Right hindlimb (tissue), 1 donor: ENCODE measurements at places on chromosomes 1 and 21.
A peak's percentile ranks its signal among the peaks of the same experiment; 100 is the strongest.

- DNase-seq: no peak
These were observed 33.6 kb downstream of the CAMK1G start for GRCh38 chr1:209617047-209617673.

DNA sequence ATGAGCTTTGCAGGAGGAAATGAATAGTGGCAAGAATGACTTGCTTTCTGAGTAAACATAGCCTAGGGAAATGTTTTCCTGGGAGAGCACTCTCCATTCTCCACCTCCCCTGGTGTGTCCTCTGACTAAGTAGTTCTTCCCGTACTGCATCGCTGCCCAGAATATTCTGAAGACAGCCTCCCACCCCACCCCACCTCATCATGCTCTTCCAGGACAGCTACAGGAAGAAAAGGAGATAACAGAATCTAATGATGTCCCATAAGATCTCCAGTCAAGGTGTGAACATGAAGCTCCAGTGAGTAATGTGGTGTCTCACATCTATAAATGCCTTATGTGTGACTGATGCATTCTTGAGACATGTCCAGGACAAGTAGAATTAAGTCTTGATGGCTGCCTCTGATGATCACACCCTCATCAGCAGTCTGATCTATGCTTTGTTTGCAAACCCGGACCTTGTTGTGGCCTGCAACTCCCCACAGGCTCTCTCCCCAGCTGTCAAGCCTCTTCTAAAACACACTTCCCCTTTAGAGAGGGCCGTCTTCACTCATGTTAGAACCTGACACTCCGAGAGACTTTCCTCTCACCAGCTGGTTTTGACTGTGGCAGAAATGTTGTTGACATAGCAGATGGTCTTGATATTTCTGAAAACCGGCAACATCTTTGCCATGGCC lies 183.0 kb downstream of the CYYR1 start:
- no peak for DNase-seq

DNA sequence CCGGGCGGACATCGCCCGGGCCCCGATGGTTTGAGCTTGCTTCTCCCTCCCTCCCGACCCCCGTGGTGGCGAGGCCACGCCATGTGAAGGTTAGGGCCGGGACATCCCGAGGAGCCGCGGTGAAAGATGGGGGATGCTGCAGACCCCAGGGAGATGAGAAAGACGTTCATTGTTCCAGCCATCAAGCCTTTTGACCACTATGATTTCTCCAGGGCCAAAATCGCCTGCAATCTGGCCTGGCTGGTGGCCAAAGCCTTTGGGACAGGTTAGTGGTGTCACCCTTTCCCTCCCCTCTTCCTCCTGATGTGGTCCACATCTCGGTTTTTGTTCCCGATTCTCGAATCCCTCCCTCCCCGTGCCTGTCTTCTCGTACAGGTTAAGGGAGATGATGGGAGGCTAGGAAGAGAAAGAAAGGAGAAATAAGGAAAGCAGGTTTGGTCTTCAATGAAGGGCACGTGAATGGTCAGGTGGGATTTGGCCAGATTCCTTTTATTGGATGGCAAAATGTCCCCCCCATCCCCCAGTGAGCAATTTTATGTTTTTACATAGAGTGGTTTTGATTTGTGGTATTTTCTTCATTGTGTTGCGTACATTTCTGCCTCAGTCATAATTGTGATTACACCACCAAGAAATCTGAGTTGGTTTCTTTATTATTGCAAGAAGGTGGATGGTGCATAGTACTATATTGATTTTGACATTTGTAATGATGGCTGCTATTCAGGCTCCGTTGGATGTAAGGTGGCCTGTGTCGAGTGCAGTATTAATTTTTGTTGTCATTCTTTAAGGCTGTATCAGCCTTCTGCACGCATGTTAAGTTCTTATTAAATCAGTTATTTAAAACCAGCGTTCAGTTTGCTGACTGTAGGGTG lies 1.2 kb downstream of the CAMSAP2 start:
- no peak for DNase-seq

DNA sequence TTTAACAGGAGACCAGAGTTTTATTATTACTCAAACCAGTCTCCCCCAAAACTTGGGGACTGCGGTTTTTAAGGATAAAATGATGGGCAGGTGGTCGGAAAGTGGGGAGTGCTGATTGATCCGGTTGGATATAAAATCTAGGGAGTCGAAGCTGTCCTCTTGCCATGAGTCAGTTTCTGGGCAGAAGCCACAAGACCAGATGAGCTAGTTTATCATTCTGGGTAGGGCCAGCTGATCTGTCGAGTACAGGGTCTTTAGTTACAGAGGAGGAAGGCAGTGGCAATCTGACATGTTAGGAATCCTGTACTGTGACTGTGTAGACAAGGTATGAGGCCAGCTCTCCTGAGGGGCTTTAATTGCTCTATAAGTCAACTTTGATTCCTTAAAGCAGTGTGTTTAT lies 22.9 kb upstream of the FOXE3 start:
- DNase-seq: no peak

- DNase-seq: no peak
These were observed 71.6 kb downstream of the CDC14A start for GRCh38 chr1:100423832-100424337.

DNA sequence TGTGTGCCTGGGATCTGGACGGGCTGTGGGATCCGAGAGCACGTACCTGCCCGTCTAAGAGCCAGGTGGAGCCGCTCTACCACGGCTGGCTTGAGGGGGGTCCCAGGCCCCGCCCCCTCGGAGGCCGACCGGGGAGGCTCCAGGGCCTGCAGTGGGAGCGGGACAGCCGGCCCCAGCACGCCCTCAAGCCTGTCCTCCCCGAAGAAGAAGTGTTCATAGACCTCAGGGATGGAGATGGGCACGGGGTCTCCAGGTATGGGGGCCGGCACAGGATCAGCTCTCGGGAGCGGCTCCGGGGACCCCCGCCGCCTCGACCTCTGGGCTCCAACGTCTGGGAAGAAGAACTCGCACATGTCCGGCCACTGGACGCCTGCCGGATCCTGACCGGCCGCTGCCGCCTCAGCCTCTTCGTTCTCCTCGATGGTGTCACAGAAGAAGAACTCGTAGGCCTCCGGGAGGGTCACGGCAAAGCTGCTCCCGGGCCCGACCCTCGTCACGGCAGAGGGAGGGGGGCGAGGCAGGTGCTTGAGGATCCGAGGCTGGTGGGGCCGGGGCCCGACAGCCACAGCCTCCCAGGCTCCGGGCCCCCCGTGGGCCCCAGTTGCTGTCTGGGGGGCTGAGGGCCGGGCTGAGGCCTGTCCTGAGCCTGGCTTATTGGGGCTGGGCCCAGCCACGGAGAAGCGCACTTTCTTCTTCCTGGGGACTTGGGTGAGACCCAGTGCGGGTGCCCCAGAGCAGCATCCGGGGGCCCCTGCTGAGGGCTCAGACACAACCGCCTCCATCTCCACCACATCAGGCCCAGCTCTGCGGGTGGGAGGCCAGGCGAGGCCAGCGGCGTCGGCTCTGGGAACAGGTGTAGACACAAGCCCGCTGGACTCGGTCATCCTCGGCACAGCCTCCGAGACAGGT lies 2.8 kb downstream of the PERM1 start:
- peak; percentile 19 for DNase-seq

GRCh38 chr1:20223551-20224419 lies 37.5 kb upstream of the PLA2G2C start:
- DNase-seq: no peak

- DNase-seq: no peak
These were observed 5.9 kb downstream of the YARS1 start for GRCh38 chr1:32811265-32811664.

DNA sequence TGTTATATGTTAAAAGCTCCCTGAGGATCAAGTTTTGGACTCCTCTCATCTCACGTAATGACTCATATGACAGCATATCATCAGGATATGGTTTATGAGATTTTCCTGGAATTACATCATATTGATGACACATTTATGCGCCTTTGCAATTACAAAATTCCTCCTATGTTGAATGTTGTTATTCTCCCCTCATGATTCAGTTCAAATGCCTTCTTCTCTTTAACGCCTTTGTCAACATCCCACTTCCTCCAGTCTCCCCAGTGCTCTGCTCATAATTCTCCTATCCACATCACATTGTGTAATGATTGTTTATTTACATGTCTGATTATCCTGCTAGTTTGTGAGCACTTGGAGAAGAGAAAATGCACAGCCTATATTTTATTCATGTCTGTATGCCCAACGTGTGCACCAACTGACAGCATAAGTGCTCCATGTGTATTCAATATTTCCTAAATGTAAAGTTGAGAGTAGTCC lies 80.9 kb upstream of the BACH1 start:
- DNase-seq: no peak

- no peak for DNase-seq
These were observed 54.2 kb upstream of the PRKACB start for GRCh38 chr1:84089867-84090266.

DNA sequence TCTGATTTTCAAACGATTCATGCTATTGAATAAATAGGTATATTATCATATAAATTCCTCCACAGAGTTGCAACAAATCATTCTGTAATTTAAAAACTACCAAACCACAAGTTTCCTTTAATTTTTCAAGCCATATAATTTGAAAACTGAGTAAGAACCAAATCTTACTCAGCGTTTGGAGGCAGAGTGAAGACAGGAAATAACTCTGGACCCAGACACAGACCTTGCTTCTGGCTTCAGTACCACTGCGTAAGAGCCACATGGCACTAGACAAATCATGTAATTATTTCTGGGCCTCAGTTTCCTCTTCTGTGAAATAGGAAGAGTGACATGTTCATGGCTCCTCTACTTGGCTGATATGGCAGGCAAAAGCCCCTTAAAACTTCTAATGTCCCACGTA lies 82.4 kb downstream of the SMYD2 start:
- no peak for DNase-seq

DNA sequence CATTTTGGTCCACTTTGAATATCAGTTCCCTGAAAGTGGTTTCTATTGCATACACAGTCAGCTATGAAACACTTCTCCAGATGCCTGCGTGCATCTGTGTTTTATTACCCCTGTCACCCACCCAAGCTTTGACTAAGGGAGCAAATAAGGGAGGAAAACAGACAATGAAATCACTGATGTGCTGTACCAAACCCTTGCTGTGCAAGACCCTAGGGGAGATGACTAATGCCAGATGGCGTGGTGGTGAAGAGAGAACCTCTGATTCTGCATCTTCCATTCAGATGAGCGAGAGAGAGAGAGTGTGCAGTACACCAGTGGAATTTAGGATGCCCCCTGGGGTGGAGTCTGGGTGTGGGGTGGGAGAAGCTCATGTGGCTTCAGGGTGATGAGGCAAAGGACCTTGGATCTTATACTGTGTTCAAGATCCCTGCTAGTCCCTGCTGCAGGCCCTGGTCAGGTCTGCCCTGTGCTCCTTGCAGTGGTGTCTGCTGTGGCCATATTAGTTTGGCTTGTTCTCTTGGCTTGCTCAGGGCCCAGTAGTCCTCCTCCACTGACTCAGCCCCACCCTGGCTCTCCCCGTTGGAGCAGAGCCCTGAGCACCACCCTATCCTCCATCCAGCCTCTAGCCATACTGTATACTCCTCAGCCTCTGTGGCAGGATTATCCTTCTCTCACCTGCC lies 18.5 kb downstream of the CLCA1 start:
- DNase-seq: peak; percentile 68

- DNase-seq: no peak
These were observed at the start of gene LCE2A for GRCh38 chr1:152697701-152698600. TSS of gene LCE2A (plus strand) at chr1:152698345. CDS start at chr1:152698902, 557 bp downstream.

DNA sequence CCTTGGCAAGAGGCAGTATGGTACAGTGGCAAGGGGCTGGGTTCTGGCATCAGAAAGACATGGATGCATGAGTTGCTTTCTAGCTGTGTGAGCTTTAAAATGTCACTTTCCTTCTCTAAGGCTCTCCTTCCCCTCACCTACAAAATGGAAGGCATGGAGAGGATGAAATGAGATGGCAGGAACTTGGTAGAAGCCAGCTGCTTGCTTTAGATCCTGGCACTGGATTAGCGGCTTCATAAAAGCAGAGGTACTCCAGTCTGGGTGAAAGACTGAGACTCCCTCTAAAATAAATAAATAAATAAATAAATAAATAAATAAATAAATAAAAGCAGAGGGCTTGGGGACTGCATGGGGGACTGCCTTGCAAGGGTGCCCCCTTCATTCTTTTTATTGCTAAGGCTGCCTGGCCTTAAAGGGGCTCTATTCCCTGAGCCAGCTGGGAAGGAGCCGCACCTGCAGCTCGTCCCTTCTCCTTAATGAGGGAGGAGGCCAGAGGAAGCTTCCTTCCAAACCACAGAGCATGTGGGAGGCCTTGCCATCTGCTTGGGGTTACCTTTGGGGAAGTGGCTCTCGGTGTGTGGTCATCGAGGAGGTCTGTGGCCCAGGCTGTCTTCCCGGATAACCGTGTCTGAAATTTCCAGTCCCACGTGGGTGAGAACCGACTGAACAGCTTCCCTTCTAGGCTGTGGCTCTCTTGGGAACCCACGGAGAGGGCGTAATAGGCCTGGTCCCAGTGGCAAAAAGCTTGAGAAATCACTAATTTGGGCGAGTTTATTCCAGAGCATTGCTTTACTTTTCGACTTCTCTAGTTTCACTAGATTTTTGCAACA lies 2.0 kb upstream of the ATP13A2 start:
- DNase-seq: no peak

DNA sequence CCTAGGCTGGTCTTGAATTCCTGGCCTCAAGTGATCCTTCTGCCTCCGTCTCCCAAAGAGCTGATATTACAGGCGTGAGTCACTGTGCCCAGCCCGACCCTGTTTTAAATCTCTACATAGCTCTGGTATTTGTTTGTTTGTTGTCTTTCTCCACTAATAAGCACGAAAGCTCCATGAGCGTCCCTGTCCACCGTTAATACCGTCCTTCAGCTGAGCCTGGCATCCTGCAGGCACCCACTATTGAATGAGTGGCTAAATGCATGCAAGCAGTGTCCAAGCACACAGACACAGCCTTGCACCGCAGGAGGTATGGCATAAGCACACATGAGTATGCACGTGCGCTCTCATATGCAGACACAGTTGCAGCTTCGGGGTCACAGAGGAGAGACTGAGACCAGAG lies 4.5 kb upstream of the COL16A1 start:
- DNase-seq: no peak

GRCh38 chr1:218556016-218556415 lies 210.9 kb downstream of the TGFB2 start:
- DNase-seq: no peak

GRCh38 chr1:244821134-244821533 lies 14.3 kb upstream of the COX20 start:
- no peak for DNase-seq

DNA sequence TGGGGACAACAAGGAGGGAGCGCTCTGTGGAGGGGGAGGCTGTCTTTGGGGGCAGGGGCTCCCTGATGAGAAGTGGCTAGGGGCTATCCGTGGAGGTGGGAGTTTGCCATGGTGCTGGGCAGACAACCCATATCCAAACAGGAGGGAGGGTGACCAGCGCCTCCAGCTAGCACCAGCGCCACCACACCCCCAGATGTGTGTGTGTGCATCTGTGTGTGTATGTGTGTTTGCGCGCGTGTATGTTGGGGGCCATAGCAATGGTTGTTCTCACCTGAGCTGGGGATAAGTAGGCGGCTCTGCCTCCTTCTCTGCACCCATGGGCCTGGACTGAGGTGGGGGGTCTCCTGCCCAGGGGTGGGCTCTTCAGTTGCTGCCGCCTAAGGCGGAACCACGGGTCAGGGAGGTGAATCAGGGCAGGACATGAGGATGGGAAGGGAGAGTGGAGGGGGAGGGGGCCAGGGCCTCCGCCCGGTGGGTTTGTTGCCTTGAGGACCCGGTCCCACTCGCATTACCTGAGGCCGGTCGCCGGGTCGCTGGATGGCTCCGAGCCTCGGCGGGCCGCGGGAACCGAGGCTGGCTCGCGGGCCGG lies 345 bp downstream of the HPCAL4 start:
- DNase-seq: no peak

- DNase-seq: no peak
These were observed 18.0 kb downstream of the RHBDL2 start for GRCh38 chr1:38923607-38924006.

- no peak for DNase-seq
These were observed 29.6 kb upstream of the SMYD2 start for GRCh38 chr1:214251354-214251753.
